Placental pericyte (primary cell): ENCODE measurements at places on chromosomes 3 and 15. TPM values are rescaled to one million over a fixed set of nuclear protein-coding genes. Genes with fewer than 3 reads are reported as not detected.

Gene TRIP4
- 9.9 and 11.8 TPM in 2 replicates for total RNA-seq

Gene SIDT1
- total RNA-seq: not detected in 2 replicates

Gene AQP9
- under 0.01 and 0.14 TPM in 2 replicates for total RNA-seq

Gene GNAT1
- total RNA-seq: not detected in 2 replicates

Gene TMEM40
- total RNA-seq: 0.86 TPM in 1 of 2 replicates, not detected in the other

Gene SERP1
- 230 and 608 TPM in 2 replicates for total RNA-seq

Gene ERICH6
- 0.14 and 0.22 TPM in 2 replicates for total RNA-seq

Gene OSTN
- total RNA-seq: 3.4 TPM in 1 of 2 replicates, not detected in the other

Gene SPINK8
- not detected in 2 replicates for total RNA-seq

Gene LRRC2
- total RNA-seq: 1.4 and 6.6 TPM in 2 replicates

Gene COPG1
- total RNA-seq: 452 and 528 TPM in 2 replicates
